Uterine smooth muscle cell (primary cell): ENCODE measurements at places on chromosomes 3 and 15. TPM values are rescaled to one million over a fixed set of nuclear protein-coding genes. Genes with fewer than 3 reads are reported as not detected.

The ZCWPW2 gene
- 0.22 and 0.87 TPM in 2 replicates for total RNA-seq

The TM4SF18 gene
- 0.22 and 0.37 TPM in 2 replicates for total RNA-seq

The FOXB1 gene
- under 0.01 TPM in 1 of 2 replicates, not detected in the other for total RNA-seq

The COLQ gene
- total RNA-seq = 0.66 and 0.75 TPM in 2 replicates

The ZNF662 gene
- 1.9 and 2.4 TPM in 2 replicates for total RNA-seq

The IL16 gene
- total RNA-seq = 0.22 and 0.25 TPM in 2 replicates

The TFDP2 gene
- total RNA-seq = 19.9 and 24.0 TPM in 2 replicates

The RHOA gene
- total RNA-seq = 637 and 760 TPM in 2 replicates
